Mammary epithelial cell (primary cell): ENCODE measurements at places on chromosomes 11 and 22. TPM values are rescaled to one million over a fixed set of nuclear protein-coding genes. Genes with fewer than 3 reads are reported as not detected.

The CSKMT gene
- total RNA-seq, result 11.9 and 18.2 TPM in 2 replicates

The CARD16 gene
- 2.8 and 5.8 TPM in 2 replicates for total RNA-seq

The PYGM gene
- 0.50 TPM for total RNA-seq

The OR51I1 gene
- not detected for total RNA-seq

The GLB1L2 gene
- total RNA-seq, result 1.0 TPM

The OR5P2 gene
- total RNA-seq, result 11.3 TPM

The NOX4 gene
- total RNA-seq, result 0.64 and 1.4 TPM in 2 replicates

The OR8A1 gene
- not detected in 2 replicates for total RNA-seq

The CNGA4 gene
- total RNA-seq, result 0.35 and 0.38 TPM in 2 replicates

The DERL3 gene
- not detected for total RNA-seq
